ENCODE measurements at places on chromosomes 5 and 9. TPM values are rescaled to one million over a fixed set of nuclear protein-coding genes. Genes with fewer than 3 reads are reported as not detected.

GRCh38 chr9:125325826-125326225, 64.2 kb downstream of the GAPVD1 start:
- no peak overlapping the region for H3K4me3 ChIP-seq
- no peaks in the 10 kb centered on the region for H3K4me1 ChIP-seq

DNA sequence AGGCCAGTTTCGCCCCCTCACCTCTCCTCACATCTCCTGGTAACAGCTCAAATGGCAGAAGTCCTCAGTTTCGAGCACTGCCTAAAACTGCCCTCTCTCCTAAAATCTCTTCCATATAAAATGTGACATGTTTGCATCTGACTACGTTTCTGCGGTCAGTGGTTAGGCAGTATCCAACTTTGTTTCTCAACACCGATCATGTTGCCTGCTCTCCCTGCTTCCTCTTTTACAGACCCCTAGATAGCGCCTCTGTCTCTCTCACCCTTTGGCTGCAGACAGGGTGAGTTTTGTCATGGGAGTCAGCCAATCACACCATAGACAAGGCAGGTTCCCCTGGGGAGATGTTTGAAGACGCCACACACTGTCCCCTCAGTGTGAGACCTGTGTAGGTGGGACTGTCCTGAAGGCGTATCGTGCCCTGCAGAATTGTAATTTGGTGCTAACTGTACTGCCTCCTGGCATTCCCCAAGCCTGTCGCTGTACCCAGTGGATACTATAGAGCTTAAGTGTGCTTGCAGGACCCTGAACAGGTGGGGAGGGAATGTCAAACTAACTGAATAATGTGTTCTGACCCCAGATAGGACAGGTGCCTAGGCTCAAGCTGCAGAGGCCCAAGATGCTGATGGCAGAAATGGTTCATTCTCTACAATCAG, 1.1 kb downstream of the HEXB start:
- H3K4me3 ChIP-seq, result peak overlapping the region; percentile 91
- peaks cover 19% of the 10 kb centered on the region for H3K4me1 ChIP-seq
- DNase-seq, result no peak
- H3K27ac ChIP-seq, result peak overlapping the region; percentile 87
- H3K36me3 ChIP-seq, result peaks cover 11% of the 10 kb centered on the region

- H3K27me3 ChIP-seq, result no peaks in the 10 kb centered on the region
- H3K4me1 ChIP-seq, result peaks cover 7% of the 10 kb centered on the region
- no peak for DNase-seq
- no peak overlapping the region for H3K27ac ChIP-seq
- H3K4me3 ChIP-seq, result no peak overlapping the region
Observed at GRCh38 chr5:68657055-68657961, 436.5 kb upstream of the SLC30A5 start.

DNA sequence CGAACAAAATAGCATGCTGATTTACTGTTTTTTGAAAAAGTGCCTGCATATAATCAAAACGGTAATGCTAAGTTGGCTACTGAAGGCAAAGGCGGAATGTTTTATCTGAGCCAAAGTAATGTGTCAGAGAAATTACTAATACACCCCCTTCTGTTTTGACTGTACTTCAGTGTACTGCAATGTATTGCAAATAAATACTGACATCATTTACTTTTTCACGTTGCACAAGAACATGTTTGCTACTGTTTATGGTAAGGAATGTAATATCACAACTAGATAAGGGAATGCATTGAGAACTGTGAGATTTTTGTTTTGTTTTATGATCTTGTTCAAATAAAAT, 813 bp upstream of the AGTPBP1 start:
- no peak for DNase-seq
- H3K27ac ChIP-seq, result peak overlapping the region; percentile 93
- H3K4me1 ChIP-seq, result peaks cover 16% of the 10 kb centered on the region
- H3K4me3 ChIP-seq, result peak overlapping the region; percentile 96
- H3K36me3 ChIP-seq, result no peaks in the 10 kb centered on the region

DNA sequence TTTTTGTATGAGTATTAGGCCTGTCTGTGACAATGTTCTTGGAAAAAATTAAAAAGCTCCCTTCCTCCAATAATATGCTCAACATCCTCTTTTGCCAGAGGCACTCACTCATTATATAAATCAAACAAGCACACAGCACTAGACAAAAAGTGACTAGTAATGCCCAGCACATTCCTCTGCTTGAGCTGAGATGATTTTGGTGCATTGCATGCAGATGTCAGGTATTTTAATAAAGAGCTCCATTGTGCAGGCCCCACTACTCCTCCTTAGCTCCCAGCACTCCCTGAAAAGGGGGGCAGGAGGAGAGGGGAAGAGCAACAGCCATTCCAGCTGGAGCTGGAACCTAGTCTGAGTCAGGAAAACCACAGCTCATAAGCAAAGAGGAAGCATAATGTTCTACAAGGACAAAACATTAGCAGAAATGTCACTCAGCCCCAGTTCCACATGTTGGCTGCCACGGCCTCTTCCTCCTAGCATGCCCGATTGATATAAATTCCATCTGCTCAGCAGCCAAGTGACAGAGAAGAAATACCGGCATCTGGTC, 348.5 kb downstream of the BNC2 start:
- DNase-seq, result peak; percentile 13
- no peak overlapping the region for H3K4me3 ChIP-seq
- H3K36me3 ChIP-seq, result no peaks in the 10 kb centered on the region
- H3K4me1 ChIP-seq, result peaks cover 23% of the 10 kb centered on the region
- peak overlapping the region; percentile 57 for H3K27ac ChIP-seq

GRCh38 chr5:36691696-36692371, 85.4 kb downstream of the SLC1A3 start:
- no peak overlapping the region for H3K27ac ChIP-seq
- H3K4me1 ChIP-seq, result peaks cover 11% of the 10 kb centered on the region
- H3K27me3 ChIP-seq, result no peaks in the 10 kb centered on the region
- H3K4me3 ChIP-seq, result no peak overlapping the region
- no peak for DNase-seq

The ADAMTS6 gene
- 1.1 TPM for total RNA-seq

Data from transverse colon (tissue), 4 donors.